ENCODE measurements at places on chromosomes 7 and 10.

DNA sequence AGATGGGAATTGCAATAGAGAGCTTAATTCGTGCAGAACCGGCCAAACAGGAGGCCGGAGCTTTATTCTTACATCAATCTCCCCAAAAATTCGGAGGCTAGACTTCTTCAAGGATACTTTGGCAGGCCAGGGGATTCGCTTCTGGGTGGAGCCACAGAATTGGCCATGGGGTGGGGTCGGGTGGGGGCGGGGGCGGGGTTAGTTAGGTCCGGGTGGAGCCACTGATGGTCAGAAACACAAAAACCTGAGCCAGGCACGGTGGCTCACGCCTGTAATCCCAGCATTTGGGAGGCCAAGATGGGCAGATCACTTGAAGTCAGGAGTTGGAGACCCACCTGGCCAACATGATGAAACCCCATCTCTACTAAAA is 87.5 kb downstream of the SEPTIN14 start:
- DNase-seq: no peak

DNA sequence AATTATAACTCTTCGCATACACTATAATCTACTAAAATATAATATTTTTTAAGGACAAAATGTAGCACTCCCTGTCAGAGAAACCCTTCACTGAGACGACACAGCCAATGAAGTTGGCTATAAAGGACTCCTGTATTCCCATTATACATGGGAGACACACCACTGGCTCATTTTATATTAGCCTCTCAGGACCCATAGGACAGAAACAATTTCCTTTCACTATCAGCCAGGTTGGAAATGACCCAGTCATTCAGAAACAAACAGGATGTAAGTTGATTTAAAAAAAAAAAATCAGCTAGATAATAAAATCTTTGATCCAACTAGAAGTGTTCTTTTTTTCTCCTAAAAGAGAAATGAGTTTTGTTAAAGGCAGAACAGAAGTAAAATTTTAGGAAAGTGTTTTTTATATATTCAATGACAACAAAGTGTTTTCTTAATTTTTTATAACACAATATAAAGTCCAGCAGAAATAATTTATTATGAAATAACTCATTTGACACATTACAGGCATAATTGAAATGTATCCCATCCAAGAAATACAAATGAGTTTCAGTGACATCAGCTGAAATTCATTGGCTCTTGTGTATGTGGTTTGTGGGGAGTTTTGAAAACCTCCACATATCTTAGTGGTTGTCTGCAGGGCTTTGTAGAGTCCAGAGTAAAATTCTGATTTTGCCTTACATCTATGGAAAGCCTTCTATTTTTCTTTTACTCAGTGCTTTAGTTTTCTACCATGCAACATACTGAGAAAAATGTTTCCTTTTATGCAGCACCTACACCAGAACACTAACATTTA is 64.1 kb downstream of the CTTNBP2 start:
- DNase-seq: no peak

DNA sequence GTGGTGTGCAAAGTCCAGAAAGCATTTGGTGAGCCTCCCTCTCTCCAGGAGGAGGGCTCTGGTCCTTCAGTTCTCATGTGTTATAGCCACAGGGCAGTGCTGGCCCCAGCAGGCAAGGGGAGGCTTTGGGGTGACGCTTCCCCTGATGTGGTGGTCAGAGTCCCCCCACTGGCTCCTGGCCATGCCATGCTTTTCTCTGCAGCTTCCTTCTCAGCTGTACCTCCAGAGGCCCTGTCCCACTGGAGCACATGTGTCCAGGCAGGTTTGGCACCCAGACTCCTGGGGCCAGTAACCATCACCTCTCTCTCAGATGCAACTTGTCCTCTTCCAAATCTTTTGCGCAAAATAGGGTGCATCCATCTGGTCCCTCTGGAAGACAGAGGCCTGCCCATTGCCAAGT is 233.0 kb upstream of the ZNF32 start:
- no peak for DNase-seq

DNA sequence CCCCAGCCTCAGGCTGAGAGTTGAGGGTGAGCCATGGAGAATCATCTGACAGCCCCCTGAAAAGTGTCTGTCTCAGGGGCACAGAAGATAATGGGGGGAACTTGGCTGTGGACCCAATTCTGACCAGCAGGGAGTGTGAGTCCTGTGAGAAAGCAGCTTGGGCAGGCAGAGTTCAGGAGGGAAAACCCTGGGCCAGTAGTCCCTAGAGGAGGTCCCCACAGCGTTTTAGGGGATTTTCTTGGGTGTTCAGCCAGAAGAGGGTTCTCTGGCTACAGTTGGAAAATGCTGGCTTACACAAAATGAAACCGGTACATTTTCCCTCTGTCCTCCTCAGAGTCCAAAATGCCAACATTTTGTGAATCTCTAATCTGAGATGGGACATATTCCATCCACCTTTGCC is 35.8 kb upstream of the TRIM8 start:
- no peak for DNase-seq

GRCh38 chr10:22156750-22157149 is 61.1 kb downstream of the EBLN1 start:
- DNase-seq: no peak

DNA sequence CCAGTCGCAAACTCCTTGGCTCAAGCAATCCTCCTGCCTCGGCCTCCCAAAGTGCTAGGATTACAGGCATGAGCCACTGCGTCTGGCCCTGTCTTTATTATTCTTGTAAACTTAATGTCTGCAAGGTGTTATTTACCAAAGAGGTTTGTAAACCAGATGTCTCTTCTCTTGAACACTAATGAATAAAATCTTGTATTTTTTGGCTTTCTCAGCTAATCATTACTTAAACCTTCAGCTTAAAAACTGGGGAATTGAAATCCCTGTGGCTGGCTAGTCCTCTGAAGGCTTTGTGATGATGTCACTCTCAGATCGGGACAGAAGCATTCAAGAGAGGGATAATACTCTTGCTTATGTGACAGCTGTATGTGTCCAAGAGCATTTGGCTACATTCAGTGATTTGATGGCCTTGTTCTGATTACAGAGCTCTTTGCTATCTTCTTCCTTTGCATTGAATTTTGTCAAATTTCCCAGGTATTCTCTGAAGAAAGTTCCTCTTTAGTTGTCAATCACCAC is 130.3 kb downstream of the BICC1 start:
- DNase-seq: no peak

DNA sequence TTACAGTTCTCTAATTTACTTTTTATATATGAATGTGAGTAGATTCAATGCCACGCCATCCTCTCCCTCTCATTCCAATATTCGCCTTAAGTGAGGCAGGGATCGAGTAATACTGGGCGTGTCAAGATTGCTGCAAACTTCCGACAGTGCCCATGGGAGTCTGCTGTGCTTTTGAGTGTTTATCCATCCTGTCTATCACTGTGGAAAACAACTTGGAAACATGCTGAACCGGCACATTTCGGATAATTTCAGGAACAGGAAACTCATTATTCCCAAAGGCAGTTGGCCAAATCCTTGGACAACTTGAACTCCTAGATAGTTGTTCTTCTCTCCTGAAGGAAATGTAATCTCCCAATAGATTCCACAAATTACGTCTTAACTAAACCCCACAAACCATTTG is 28.5 kb downstream of the PIP4K2A start:
- no peak for DNase-seq

GRCh38 chr10:11345224-11346054 is 266.0 kb downstream of the USP6NL start:
- DNase-seq: no peak

DNA sequence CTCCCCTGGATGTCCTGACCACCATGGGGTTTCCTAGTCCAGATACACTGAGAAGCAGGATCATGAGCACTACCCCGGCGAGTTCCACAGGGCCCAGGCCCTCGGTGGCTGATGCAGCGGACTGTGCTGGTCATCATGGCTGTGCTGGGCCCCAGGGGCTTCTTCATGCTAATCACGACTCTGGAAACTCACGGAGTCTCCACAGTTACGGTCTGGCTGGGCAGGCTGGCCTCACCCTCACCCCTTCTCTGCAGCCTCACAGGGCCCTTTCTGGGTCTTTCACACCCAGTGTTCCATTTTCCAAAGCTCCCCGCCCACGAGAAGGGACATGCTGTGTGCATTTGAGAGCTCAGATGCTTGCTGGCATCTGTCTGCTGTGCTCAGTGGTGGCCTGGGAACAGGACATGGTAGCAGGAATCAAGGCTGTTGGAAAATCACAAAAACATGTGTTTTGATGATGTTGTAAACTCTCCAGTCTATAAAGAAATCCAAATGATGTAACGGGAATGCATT is 119.0 kb downstream of the PTPN20 start:
- DNase-seq: no peak

DNA sequence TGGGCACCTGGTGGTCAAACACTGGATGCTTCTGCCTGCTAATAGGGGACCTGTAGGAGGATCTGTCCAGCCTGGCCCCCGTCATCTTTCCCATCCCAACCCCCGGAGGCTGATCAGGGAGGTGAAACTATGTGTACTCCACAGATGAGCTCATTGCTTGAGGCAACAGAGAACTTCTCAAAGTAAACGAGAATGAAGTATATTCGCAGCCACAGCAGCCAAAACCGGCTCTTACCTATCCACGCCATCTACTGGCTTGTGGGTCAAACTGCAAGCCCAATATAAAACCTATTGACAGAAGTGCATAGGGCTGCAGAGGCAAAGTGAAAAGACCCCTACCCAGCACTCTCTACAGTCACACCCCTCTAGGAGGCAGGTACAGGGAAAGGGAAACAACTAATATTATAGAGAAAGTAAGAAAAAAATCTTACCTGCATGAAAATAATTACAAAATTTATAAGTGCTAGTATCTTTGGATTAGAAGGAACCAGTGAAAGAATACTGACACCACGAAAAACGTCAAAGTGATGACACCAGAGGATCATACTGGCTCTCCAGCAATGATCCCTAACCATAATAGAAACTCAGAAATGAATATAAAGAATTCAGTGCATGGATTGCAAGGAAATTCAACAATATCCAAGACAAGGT is 973.5 kb downstream of the ANKRD7 start:
- DNase-seq: no peak

- DNase-seq: no peak
These were observed 9.3 kb upstream of the EN2 start for GRCh38 chr7:155448632-155449007.

- DNase-seq: no peak
These were observed 3.3 kb upstream of the CPED1 start for GRCh38 chr7:120985130-120985758.

DNA sequence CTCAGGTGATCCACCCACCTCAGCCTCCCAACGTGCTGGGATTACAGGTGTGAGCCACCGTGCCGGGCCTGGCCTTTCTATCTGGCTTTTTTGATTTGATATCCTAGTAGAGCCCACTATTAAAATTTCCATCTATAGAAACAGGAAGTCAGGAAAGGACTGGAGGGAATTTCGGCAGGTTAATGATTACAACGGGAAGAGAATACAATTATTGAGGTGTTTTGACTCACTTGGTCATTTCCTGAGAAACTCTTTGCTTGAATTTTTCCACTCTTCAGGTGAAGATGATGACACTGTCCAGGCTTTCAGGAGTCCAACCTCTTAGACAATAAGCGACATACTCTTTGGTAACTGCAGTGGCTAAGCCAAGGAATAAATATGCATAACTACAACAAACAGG is 1.1 kb upstream of the MKLN1 start:
- DNase-seq: no peak

DNA sequence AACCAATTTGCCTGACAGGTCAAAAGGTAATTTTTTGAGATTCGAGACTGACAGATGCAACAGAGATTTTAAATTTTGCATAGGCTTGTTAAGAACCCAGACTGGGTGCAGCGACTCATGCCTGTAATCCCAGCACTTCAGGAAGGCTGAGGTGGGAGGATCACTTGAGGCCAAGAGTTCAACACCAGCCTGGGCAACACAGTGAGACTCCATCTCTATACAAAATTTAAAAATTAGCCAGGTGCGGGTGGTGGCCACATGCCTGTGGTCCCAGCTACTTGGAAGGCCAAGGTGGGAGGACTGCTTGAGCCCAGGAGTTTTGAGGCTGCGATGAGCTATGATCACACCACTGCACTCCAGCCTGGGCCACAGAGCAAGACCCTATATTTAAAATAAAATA is 34.6 kb downstream of the AMZ1 start:
- no peak for DNase-seq

- DNase-seq: no peak
These were observed 317 bp downstream of the PDZD7 start for GRCh38 chr10:101030496-101031127.

DNA sequence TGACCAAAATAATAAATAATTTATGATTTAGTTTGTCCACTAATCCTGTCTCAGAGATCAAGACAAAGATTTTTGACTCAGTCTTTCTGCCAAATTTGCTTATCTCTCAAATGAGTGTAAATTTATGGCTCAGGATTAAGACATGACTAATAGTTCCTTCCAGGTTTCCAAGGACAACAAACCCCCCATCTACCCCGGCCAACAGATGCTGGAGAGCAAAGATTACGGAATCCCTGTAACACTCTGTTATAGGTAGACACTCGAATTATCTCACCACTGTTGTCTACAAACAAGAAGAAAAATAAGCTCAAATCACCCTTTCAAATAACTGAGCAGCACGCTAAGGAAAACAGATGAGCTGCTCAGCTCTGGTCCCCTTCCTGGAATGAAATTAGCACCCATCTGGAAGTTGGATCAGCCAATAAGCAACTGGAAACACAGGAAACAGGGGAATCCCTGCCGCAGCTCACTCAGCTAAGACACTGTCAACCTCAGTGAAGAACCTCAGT is 56.8 kb upstream of the SVIL start:
- DNase-seq: no peak

- no peak for DNase-seq
These were observed 43.1 kb downstream of the ZEB1 start for GRCh38 chr10:31362023-31362641.

- DNase-seq: no peak
These were observed 39.7 kb upstream of the TEX47 start for GRCh38 chr7:88835147-88835728.

DNA sequence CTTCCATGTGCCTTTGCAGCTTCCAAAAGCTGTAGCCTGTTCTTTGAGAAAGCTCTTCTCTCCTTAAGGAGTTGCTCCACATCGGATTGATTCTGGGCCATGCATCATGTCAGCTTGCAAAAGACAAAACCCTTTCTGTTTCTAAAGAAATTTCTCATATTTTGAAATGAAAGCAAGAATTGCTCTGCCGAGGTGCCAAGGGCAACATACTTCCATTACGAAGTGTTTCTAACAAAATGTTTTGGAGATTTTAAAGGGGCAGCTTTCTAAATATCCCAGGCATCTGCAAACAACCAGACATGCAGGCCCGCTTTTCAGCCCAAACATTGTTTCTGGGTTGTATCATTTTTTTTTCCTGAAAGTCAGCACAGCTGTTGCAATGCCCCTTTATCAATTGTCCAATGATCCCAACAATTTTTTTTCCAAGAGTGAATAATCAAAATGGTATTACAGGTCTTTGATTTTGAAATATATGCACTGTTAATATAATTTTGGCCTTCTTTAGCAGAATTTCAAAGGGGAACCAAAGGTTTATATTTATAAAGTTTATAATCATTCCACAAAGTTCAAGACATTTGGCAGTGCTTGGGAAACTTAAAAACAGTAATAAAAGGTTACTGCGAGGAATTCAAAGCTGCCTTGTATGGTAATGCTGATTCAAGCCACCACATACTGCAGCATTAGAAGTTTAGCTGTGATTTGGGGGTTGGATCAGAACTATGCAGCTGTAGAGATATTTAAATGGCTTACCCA is 61.0 kb downstream of the TES start:
- no peak for DNase-seq
